Large intestine (tissue), 12 donors: ENCODE measurements at places on chromosomes 4 and X. TPM values are rescaled to one million over a fixed set of nuclear protein-coding genes. Genes with fewer than 3 reads are reported as not detected.
A peak's percentile ranks its signal among the peaks of the same experiment; 100 is the strongest.

Gene WAS
- polyA plus RNA-seq = 6.3 TPM

Gene DCX
- polyA plus RNA-seq = 5.4 TPM

Gene EXOC1L
- not detected for polyA plus RNA-seq

Gene USP17L17
- polyA plus RNA-seq = not detected

Gene QDPR
- 72.9 TPM for polyA plus RNA-seq

- no peaks in the 10 kb centered on the region for H3K27me3 ChIP-seq
- DNase-seq = no peak
- H3K27ac ChIP-seq = no peak overlapping the region
- no peak overlapping the region for H3K4me3 ChIP-seq
- peaks cover 18% of the 10 kb centered on the region for H3K4me1 ChIP-seq
Observed at GRCh38 chrX:7110821-7111276, 36.7 kb upstream of the STS start.

DNA sequence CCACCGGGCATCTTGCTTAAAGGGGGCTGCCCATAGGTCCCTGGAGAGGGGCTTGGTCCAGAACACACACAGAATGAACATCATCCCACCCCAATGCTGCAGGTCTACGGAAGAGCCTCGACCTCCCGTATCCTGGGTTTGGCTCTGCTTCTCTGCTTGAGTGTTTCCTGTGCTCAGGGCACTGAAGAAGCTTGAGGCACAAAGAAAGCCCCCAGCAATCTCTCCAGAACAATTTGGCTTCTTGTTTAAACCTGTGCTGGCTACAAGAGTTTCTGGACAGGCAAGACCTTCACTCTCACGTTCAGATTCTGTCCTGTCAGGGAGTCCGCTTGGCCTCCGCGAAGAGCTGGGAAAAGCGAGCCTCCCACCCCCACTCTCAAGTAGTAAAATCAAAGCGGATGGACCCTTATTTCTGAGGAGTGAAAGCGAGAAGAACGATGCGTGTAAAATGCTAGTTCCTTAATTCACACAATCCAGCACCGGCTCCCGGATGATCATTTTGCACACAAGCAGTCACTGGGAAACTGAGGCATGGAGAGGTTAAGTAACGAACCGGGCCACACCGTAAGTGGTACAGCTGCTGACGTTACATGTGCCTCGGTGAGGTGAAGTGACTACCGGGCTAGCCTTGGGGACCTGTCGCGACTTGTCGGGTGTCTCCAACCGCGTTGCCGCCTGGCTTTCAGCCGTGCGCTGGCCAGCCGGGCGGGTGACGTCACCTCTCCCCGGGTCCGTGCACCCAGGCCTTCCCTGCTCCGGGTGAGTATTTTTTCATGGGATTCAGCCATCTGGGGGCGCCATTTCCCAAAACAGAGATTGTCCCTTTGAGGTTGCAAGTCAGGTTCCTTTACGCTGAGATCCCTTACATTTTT lies 3.1 kb upstream of the SFRP2 start:
- H3K4me3 ChIP-seq = peak overlapping the region; percentile 14
- DNase-seq = peak; percentile 43
- H3K27me3 ChIP-seq = peaks cover 72% of the 10 kb centered on the region

DNA sequence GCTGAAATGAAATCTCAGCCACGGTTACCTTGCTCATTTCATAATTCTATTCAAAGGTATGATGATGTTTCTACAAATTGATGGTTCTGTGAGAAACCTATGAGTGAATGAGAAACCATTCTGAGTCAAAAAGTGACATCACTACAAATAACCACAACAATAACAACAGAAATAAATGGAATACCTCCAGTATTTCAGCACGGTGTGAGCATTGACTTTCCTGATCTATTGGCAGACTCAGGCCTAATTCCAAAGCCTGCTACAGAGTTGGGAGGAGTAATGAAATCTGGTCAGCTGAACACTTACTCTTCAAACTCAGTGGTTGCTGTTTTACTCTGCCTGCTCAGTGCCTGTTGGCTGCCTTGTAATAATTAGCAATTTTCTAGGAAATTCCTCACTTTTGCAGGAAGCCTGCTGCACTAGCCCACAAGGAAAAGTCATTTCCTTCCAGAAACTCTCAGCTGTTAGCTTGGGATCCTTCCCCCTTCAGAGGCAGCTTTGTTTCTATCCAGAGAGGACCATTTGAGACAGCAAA lies 18.8 kb upstream of the SYNPO2 start:
- no peaks in the 10 kb centered on the region for H3K4me1 ChIP-seq
- H3K4me3 ChIP-seq = no peak overlapping the region
- H3K36me3 ChIP-seq = no peaks in the 10 kb centered on the region
- DNase-seq = no peak
- peaks cover 4% of the 10 kb centered on the region for H3K27me3 ChIP-seq
- H3K27ac ChIP-seq = no peak overlapping the region

DNA sequence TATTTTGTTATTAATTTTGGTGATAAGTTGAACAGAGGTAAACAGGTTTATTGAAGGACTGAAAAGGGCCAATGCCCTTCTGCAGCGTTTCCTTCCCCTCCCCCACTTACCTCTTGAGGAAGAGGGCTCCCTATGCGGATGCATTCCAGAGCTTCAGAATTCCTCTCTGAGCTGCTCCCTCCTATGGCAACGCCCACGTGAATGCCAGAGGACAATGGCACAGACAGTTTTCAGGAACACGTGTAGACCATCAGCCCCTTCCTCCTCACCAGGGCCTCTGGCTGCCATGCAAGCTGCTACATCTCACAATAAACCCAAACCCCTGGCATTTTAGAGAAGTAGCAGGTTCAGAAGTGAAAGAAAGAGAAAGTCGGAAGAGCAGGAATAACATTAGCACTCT lies 127.9 kb downstream of the CHRDL1 start:
- H3K36me3 ChIP-seq = no peaks in the 10 kb centered on the region
- H3K27me3 ChIP-seq = no peaks in the 10 kb centered on the region
- H3K4me1 ChIP-seq = peaks cover 6% of the 10 kb centered on the region
- H3K4me3 ChIP-seq = no peak overlapping the region

- no peak for DNase-seq
- no peak overlapping the region for H3K4me3 ChIP-seq
- H3K4me1 ChIP-seq = no peaks in the 10 kb centered on the region
- no peaks in the 10 kb centered on the region for H3K27me3 ChIP-seq
Observed at GRCh38 chr4:137861682-137862081, 329.4 kb upstream of the PCDH18 start.

GRCh38 chr4:182065255-182065654 lies 177.9 kb upstream of the TENM3 start:
- H3K27me3 ChIP-seq = no peaks in the 10 kb centered on the region
- H3K27ac ChIP-seq = no peak overlapping the region
- no peak overlapping the region for H3K4me3 ChIP-seq
- DNase-seq = no peak

DNA sequence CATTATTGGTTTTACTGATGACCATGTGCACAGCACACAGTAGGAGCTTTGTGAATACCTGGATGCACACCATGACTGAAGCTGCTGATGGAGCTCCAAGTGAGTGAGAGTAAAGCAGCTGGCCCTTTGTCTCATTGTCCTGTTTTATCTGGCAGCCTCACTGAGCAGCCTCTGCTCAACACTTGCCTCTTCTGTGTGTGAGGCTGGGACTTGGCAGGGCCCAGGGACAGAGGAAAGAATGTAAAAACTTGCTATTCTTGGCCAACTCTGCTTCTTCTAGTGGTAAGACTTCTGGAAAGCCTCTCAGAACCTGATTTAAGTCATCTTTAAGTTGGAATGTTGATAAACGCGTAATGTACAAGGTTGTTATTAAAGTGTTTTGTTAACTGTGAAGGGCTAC lies 61.4 kb downstream of the BEX1 start:
- H3K27me3 ChIP-seq = no peaks in the 10 kb centered on the region
- no peaks in the 10 kb centered on the region for H3K36me3 ChIP-seq
- H3K4me3 ChIP-seq = no peak overlapping the region
- no peak for DNase-seq
